T-helper 22 cell (primary cell): ENCODE measurements at places on chromosomes 12 and 14.

- no peak for DNase-seq
Measured at GRCh38 chr12:109189291-109189690, 72.9 kb downstream of the ACACB start.

DNA sequence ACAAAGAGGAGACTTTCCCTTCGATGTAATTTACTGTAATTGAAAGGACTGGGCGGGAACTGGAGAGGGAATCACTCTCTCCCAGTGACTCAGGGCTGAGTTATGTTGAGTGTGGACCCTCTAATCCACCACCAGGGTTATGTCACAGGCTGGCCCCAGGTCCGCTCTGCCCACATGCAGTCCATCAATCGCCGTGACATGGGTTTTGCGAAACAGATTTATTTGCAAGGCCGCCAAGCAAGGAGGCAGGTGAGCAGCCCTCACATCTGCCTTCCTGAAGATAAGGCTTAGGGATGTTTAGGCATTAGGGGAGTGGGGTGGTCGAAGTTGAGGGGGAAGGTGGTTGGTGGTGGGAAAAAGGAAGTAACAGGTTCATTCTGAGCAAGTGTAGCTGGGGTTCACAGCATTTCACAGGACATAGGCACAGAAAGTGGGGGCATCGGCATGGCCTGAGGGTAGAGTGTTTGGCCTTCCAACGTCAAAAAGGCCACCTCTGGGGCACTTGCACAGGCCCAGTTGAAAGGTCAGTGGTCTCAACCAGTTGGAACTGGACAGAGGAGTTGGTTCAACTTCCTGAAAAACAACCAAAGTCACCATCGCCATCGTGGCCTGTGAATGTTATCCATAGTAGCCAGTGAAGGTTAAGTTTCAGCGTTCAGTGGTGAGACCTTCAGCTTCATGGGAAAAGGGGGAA lies 66.9 kb downstream of the DNAH10 start:
- no peak for DNase-seq

DNA sequence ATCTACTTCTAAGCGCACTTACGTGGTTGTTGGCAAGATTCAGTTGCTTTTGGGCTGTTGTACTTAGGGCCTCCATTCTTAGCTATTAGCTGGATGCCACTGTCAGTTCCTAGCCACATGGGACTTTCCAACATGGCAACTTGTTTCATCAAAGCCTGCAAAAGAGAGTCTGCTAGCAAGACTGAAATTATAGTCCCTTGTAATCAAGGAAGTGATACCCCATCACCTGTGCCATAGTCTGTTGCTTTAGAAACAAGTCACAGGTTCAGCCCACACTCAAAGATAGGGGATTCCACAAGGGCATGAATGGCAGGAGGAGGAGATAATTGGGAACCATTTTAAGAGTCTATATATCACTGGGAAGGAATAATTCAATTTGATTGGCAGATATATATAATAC lies 27.1 kb upstream of the SLC17A8 start:
- no peak for DNase-seq

DNA sequence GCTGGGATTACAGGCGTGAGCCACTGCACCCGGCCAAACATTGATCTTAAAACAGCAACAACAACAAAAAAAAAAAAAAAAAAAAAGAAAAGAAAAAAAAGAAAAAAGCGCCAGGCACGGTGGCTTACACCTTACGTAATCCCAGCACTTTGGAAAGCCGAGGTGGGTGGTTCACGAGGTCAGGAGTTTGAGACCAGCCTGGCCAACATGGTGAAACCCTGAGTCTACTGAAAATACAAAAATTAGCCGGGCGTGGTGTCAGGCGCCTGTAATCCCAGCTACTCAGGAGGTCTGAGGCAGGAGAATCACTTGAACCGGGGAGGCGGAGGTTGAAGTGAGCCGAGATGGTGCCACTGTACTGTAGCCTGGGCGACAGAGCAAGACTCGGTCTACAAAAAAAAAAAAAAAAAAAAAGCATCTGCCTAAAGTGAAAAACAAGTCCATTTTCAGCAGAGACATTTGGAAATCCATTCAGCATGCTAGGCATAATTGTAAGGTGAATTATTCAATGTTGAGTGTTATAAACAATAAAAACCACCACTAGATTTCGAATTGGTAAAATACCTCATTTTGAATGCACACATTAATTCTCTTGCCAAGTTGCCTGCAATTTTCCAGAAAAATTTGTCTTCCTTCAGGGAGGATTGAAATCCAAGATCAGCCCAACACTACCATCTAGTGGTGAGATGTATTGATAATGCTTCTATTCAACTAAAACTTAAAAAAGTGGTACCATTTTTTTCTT lies 8.0 kb upstream of the CERS5 start:
- DNase-seq: no peak

DNA sequence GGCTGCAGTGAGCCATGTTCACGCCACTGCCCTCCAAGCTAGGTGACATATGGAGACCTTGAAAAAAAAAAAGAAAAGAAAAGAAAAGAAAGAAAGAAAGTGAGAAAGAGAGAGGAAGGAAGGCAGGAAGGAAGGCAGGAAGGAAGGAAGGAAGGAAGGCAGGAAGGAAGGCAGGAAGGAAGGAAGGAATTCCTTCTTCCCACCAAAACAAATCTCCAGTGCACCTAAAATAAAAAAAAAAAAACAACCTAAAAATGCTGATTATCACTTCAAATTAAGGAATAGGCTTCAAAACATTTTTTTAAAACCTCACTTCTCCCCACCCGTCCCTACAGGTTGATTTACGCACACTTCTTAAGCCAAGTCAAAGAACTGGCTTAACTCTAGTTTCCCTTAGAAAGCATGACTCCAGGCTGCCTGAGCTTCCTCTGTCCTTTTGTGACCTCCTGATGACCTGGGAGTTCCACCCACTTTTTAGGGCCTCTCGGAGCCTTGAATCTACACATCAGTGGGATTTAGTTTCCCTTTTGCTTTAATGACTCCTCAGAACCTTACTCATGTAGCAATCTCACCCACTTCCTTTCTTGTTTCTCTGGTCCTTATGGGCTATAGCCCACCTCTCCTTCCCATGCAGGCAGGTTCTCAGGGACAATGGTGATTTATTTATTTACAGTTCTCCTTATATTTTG lies 18.6 kb downstream of the DUSP6 start:
- DNase-seq: no peak

GRCh38 chr12:132249689-132250478 lies 79.5 kb downstream of the GALNT9 start:
- no peak for DNase-seq

- no peak for DNase-seq
Measured at GRCh38 chr12:1611803-1612572, 17.0 kb upstream of the WNT5B start.

GRCh38 chr12:91177381-91177780 lies 5.2 kb downstream of the DCN start:
- DNase-seq: no peak

- no peak for DNase-seq
Measured at GRCh38 chr12:10362325-10362724, 27.5 kb downstream of the KLRK1 start.

GRCh38 chr12:42420395-42420794 lies 94.4 kb downstream of the PPHLN1 start:
- no peak for DNase-seq

DNA sequence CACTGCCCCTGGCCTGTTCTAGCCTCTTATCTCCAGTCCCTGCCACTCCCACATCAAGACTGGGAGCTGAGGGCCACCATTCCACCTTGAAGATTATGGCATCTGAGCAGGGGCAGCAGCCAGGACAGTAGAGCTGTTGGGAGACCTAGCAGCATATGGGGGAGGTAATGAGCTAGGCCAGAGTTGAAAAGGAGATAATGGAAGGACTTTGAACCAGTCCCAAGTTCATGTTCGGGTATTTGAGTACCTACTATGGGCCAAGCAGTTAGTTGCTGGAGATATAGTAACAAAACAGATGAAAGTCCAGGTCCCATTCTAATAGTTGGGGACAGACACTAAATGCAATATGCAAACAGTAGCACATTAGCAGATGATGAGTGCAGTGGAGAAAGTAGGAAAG lies 151.5 kb downstream of the PLXNC1 start:
- no peak for DNase-seq

DNA sequence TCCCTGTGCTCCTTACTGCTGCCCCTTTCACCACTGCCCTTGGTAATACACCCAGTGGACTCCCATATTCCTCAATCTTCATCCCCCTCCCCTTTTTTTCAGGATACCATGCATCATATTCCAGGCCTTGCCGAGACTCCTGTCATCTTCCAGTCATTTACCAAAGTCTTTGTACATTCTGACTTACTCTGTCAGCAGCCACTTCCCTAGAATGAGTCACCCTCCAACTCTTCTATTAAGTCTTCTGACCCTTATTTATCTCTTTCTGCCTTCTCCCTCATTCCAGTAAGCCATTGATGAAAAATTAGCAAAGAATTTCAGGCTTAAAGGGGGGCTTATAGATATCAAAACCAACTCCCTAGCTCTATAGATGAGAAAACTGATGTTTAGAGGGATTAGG lies 128.0 kb downstream of the STXBP6 start:
- no peak for DNase-seq

- no peak for DNase-seq
Measured at GRCh38 chr14:67440513-67440912, 28.5 kb upstream of the PLEK2 start.

- DNase-seq: no peak
Measured at GRCh38 chr12:56212361-56212760, 9.4 kb downstream of the RNF41 start.

DNA sequence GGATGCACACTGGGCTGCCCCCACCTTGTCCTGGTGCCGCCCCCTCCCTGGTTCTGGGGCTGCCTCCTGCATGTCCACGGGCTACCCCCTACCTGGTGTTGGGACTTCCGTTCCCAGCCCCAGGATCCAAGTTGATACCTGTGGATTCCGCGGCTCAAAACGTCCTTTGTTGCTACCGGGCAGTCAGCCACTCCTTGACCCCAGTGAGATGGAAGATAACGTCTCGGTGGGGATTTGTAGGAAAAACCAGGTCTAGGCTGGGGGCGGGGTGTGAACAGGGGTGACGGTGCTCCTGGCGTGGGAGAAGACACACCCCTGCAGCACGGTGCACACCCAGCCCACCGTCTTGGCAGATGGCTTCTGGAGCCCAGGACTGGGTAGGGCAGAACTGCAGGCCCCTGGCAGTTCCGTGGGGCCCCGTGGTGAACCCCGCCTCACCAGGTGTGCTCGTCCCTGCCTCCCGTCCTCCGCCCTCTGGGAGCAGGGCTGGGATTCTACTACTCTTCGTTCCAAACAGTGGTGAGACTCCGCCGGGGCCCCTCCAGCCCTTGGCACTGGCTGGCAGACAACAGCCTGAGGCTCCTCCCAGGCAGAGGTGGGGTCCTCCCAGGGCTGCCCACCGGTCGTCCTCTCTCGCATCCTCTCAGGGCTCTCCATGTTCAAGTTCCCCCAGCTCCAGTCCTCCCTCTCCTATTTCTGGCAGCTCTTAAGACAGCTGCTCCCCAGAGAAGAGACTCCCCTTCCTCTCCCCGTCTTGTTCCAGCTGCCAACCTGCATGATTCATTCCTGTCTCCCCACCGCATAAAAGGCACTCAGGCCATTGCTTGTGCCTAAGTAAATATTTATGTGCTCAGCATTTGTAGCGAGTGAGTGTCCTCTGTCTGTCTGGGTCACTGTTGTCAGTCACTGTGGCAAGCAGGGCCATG lies 75.5 kb downstream of the FBXL14 start:
- DNase-seq: no peak

GRCh38 chr14:58667900-58668299 lies 30.1 kb downstream of the DACT1 start:
- DNase-seq: no peak

DNA sequence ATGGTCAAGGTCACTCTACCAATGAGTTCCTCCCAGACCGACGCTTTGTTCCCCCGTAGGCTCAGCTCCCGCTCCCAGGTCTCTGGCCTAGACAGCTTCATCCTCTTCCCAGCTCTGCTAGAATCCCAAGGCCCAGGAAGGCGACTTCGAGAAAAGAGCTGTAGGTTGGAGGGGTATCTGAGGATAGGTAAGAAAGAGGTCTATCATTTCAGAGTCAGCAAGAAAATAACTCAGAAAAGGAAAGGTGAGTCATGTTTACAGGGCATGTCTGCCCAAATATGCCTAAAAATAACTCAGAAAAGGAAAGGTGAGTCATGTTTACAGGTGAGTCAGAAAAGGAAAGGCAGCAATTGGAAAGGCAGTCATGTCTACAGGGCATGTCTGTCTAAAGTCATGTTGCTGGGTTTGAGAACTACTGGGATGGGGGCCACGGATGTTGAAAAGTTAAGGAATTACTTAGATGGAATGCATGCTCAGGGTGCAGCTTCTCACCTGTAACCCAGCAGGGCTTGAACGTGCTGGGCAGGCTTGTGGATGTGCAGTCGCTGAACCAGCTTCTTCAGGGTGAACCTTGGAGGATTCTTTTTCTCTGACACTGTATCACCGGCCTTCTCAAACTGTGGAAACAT lies 12.2 kb downstream of the TEP1 start:
- DNase-seq: no peak

DNA sequence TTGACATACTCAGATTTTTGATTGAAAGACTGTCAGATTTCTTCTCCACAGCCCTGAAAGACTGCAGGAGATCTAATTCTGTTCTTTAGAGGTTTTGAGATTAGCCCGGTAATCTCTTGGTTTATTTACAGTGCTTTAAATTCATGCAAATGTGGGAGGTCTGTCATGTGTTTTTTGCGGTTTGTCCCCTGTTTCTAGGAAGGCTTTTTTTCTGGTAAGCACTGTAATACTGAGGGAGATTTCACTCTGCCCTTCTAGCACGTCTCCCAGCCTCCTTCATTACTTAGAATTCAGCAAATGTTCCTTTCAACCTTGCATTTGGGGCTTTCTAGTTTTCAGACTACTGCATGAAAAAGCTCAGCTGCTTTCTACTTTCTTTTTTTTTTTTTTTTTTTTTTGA lies 31.1 kb downstream of the GPHN start:
- no peak for DNase-seq

DNA sequence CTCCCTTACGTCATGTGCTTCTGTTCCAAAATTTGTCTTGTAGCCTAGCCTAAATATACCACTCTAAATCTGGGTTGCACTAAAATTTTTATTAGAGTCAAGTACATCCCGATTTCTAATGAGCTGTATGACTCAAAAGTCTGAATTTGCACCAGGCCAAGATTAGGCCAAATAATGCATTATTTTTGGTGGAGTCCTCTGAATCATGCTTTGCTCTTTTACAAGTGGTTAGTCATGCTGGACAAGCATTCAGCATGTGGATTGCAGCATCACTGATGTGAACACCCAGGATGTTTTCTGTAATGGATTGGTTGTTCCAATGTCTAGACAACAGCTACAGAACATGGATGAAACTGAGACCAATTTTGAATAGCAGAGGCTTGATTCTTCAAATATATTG lies 23.7 kb downstream of the HEBP1 start:
- DNase-seq: no peak
